Globus pallidus (tissue), 1 donor: ENCODE measurements at places on chromosomes 11 and 22.

GRCh38 chr11:118621071-118621783 is 13.8 kb downstream of the PHLDB1 start:
- DNase-seq: peak; percentile 91

- no peak for DNase-seq
Measured at GRCh38 chr22:35517207-35517606, 23.4 kb upstream of the RASD2 start.

- no peak for DNase-seq
Measured at GRCh38 chr11:65900125-65900898, at the start of gene FOSL1. TSS of gene FOSL1 (minus strand) at chr11:65900388. CDS start at chr11:65900339, 49 bp downstream.

DNA sequence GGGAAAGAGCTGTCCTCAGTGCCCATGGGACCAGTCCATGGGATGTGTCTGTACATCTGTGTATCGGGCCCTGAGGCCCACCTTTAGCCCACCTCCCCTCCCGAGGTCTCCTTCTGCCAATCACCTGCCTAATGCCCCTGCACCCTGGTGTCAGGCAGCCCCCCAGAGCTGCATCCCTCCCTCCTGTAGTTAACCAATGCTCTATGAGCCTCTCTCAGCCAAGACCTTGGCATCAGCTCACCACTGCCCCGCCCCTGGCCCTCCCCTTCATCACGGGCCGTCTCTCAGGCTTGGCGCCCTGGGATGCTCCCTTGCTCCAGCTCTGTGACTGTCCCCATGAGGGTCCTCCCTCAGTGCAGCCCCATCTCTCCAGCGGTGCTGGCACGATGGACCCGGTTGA is 18.5 kb downstream of the MGAT3 start:
- DNase-seq: peak; percentile 78

- DNase-seq: no peak
Measured at GRCh38 chr11:93547028-93547427, 3.8 kb upstream of the SMCO4 start.

- no peak for DNase-seq
Measured at GRCh38 chr11:81888391-81888790, 845.3 kb downstream of the FAM181B start.

DNA sequence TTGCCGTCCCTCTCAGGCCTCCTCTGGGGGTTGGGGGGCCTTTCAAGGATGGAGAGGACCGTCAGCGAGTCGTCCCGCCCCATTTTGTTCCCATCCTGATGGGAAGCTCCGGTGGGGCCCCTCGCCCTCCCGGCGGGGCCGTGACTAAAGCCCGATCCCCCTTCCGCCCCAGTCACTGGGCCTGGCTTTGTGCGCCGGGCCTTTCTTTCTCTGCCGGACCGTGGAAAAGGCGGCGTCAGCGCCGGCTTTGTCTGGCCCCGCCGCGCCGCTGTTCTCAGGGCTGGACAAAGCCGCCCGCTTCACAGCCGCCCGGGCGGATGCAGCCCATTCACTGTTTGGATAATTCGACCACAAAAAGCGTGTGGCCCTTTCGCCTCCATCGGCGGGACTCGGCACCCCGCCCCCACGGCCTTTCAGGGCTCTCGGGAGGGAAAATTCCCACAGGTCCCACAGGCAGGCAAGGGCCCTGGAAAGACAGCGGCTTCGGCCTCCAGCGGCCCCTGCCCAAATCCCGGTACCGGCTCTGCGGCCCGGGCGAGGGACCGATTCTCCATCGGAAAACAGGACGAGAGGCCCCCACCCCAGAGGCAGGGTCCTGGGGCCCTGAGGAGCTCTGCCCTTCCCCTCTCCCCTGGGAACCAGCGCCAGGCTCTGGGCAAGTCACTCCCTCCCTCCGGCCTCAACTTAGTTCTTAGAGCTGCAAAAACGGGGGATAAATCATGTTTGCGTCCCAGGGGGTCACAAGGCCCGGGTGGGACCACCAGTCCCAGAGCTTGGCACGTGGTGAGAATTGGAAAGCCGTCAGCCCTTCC is 87.2 kb downstream of the WNT7B start:
- no peak for DNase-seq

DNA sequence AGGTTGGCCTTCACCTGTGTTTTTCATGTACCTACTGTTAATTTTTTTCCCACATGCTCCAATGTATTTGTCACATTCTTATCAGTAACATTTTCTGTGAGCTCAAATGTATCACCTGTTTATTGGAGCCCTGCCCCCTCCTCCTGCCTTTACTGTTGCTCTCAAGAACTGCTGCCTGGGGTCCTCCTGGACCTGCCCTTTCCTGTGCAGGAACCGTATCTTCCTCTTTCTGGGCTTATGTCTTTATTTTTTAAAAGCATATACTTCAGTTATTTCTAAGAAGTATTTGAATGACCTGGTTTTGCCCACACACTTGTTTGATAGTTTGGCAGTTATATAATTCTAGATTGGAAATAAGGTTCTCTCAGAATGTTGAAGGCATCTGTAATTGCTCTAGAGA is 5.9 kb downstream of the FAM118B start:
- DNase-seq: no peak

DNA sequence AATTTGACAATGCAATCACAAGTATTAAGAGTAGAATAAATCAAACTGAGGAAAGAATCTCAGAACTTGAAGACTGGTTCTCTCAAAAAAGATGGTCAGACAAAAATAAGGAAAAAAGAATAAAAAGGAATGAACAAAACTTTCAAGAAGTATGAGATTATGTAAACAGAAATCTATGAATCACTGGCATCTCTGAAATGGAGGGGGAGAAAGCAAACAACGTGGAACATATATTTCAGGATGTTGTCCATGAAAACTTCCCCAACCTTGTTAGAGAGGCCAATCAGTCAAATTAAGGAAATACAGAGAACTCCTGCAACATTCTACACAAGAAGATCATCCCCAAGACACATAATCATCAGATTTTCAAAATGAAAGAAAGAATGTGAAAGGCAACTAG is 235.7 kb downstream of the SBF2 start:
- DNase-seq: no peak

DNA sequence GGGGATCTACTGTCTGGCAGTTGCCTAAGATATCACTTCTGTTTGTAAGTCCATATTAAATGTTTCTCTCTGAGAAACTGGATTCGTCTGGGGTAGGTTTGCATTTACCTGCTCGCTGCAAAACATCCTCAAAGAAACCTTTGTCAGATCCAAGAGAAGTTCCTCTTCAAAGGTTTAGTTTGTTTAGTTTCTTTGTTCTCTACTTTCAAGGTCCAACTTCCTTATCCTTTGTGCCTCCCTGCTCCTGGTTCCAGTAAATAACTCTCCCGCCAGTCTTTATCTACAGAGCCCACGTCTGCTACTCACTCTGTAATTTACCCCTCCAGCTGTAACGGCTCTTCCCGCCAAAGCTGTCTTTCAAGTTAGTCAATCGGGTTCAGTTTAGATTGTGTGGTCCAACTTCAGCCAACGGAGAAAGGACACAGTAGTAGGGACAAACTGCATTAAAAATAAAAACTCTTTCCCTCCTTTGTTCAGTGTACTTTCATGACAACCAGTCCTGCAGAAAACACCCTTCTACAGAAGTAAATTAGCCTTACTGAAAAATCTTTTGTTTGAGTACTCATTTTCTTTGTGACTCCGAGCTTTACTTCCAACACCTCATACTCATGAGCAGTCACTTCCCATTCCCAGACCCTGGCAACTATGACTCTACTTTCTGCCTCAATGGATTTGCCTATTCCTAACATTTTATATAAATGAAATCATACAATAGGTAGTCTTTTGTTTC is 41.0 kb downstream of the TMPRSS5 start:
- DNase-seq: no peak

GRCh38 chr22:39962071-39962470 is 1.9 kb downstream of the TMA7B start:
- DNase-seq: no peak

- no peak for DNase-seq
Measured at GRCh38 chr22:17785185-17786184, 11.2 kb upstream of the BID start.

- no peak for DNase-seq
Measured at GRCh38 chr11:23947883-23948282, 549.0 kb upstream of the LUZP2 start.

DNA sequence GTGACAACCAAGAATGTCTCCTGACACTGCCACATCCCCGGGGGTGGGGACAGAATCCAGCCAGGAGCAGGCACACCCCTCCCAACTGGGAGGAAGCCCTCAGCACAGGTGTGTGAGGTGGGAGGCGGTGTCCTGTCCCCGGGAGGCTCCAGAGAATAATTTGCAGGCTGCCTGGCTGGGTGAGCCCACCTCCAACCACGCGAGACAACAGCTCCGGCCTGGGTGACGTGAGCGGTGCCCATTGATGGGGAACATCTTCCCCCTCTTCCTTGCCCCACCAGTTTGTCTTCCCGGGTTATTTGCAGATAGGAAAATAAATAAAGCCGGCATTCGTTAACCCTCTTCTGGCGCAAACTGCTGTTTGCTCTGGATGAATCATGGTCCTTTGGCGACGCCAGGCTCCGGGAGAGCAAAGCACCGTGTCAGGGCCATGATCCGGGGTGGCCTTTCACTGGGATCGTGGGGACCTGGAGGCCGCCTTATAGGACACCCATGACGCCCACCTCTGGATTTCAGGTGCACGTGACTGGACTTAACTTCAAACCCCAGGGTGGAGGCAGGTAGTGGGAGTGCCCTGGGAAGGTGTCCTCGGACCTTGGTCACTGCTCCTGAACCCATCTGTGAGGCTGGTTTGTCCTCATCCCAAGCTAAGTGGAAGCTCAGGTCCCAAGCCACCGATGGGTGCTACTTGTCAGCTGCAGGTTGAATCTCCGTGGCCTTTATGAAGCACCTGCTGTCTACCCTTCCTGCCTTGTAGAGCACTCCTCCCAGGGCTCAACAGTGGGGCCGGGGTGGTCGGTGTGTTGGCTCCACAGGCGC is 13.9 kb downstream of the CCND1 start:
- DNase-seq: no peak

- no peak for DNase-seq
Measured at GRCh38 chr22:36467946-36468345, 13.5 kb downstream of the TXN2 start.

DNA sequence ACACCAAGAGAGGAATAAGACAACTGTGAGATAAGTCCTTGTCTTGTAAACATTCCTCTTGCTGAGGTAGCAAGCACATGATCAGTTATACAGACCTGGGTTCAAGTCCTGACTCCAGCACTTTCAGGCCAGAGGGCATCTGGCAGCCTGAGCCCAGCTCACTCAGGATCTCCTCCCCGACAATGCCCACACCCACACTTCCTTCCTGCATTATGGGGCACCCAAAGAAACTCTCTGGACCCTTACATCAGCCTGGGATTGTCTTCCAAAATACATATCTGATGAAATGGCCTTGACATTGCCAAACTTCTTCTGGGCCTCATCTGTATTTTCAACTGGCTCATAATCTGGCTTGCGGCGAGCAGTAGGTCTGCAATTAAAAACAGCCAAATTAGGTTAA is 48.6 kb downstream of the ARFGAP3 start:
- no peak for DNase-seq

DNA sequence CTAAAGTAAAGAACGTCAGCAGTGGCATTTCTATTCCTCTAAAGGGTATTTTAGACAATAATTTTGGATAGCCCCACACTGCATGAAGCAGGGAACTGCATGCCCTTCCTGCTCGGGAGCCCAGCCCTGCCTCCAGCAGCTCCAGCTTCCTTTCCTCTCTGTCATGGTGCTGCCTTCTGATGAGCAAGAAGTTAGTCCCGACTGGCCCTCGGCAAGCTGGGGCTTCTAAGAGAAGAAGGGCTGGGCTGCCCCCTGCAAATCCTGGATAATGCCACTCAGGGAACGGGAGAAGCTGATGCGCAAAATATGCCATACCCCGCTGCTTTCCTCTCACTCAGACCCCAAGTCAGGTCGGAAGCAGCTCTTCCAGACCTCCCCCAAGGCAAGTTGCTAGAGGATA is 296.4 kb downstream of the ETS1 start:
- no peak for DNase-seq

GRCh38 chr11:123302751-123303195 is 107.7 kb upstream of the CLMP start:
- no peak for DNase-seq

GRCh38 chr11:126115816-126116331 is 53.2 kb upstream of the CDON start:
- DNase-seq: peak; percentile 25

GRCh38 chr11:82927264-82927880 is 25.8 kb downstream of the DDIAS start:
- DNase-seq: peak; percentile 46

DNA sequence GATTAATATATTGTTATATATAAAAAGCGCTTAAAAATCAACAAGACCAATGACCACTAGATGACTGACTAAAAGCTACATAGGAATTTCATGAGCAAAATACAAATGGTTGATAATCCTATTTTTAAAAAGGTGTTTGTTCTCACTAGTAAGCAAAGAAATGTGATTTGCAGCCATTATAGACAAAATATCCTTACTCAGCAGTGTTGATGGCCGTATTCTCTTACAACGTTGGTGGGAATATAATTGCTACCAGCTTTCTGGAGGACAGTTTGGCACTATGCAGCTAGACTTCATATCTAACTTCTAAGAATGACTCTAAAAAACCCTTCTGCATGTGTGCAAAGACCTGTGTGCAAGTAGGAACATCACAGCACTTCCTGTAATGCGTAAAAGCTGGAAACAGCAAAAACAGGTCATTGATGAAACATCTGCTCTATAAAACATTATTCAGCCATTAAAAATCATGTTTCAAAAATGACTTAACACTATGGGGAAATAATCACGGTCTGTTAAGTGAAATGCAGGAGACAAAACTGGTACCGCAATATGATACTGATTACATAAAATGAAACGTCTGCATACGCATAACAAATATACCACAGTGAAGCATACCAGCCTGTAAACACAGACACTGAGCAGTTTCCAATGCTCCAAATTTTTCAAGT is 70.1 kb upstream of the LINC01488 start:
- DNase-seq: no peak

- no peak for DNase-seq
Measured at GRCh38 chr22:29074276-29074772, 1.5 kb downstream of the KREMEN1 start.

DNA sequence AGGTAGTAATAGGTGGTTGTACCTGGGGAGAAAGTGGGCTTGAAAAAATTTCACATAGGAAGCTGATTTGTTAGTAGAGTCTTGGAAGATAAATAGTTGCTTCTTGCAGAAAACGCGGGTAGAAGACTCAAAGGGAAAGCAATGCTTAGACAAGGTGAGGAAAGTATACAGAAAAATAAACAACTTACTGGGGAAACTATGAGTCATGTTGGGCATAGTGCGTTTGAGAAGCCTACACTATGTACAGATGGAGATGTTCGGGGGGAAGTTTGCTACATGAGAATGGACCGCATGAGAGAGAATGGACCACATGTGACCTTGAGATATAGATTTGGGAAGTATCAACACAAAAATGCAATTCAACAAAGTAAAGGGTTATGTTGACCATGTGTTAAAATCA is 86.7 kb upstream of the DDI1 start:
- DNase-seq: no peak

GRCh38 chr22:46934746-46935491 is 172.5 kb downstream of the TBC1D22A start:
- no peak for DNase-seq
